Activated T-helper 1 cell treated with anti-CD3 and anti-CD28 coated beads, Interleukin-12 subunit alpha, Interleukin-12 subunit beta, Interleukin-2, Interleukin-4 antibody, amounts not matched to agents 30 ng/mL and 10 ng/mL and 1 ng/mL, durations not matched to agents 14 hours and 24 hours and 36 hours (primary cell): ENCODE measurements at places on chromosomes 7 and 10. TPM values are rescaled to one million over a fixed set of nuclear protein-coding genes. Genes with fewer than 3 reads are reported as not detected.

Gene VAX1
- total RNA-seq = not detected in 2 replicates

Gene MMP21
- not detected in 2 replicates for total RNA-seq

GRCh38 chr7:148031019-148031418 lies 559.5 kb upstream of the C7orf33 start:
- DNase-seq = no peak

DNA sequence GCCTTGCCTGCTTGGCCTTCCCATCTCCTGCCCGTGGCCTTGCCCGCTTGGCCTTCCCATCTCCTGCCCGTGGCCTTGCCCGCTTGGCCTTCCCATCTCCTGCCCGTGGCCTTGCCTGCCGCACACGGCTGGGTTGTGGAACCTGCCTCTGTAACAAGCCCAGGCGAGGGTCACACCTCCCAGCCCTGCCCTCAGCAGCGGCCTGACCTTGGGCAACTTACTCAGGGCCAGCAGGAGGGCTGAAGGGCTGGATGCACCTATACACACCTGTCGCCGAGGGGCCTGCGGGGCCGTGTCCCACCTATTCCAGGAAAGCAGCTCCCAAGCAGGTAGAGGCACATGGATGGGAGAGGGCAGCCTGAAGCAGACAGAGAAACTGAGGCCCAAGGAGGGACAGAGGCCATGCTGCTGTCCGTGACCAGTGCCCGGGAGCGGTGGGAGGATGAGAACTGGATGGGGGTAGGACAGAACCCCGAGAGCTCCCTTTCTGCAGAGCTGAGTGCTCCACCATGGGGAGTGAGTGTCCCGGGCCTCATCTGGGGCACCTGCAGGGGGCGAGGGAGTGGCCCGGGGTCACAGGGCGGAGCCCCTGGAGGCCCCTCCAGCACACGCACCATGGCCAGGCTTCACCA lies 277.6 kb downstream of the ELFN1 start:
- DNase-seq = no peak

DNA sequence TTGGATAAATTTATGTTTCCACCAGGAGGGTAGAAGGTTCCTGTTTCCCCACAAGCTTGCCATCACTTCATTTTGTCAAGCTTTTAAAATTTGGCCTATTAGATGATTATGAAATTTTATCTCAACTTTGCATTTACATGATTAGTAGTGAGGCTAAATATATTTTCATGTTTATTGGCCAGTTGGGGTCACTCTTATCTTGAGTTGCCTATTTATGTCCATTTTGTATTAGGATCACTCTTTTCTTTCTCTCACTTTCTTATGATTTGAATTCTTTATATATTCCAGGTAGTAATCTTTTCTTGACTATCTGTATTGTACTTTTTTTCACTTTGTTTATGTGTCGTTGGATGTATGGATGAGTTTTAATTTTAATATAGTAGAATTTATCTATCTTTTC lies 218.6 kb upstream of the SLC26A5 start:
- DNase-seq = no peak

GRCh38 chr7:75055830-75056772 lies 17.5 kb downstream of the RCC1L start:
- no peak for DNase-seq

GRCh38 chr10:29240986-29241660 lies 47.7 kb upstream of the LYZL1 start:
- no peak for DNase-seq

- DNase-seq = no peak
Observed at GRCh38 chr7:157625973-157626742, 289.4 kb downstream of the DNAJB6 start.

- DNase-seq = no peak
Observed at GRCh38 chr10:14742815-14743214, 31.9 kb downstream of the FAM107B start.

DNA sequence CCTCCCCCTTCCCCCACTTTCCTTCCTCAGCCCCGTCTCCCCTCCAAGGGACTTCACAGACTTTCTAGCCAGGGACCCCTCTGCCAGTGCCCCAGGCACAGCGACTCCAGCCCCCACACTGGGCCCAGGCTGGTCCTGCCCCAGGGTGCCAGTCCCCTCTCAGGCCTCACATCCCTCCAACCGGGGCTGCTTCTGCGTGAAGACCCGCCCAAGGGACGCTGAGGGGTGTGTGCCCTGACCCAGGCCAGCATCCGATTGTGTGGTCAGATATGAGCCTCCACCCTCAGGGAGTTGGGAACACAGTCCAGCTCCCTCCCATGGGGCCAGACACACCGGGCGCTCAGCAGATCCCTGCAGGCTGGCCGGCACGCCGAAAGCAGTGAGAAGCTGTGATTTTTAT lies 97.0 kb downstream of the MICALL2 start:
- DNase-seq = no peak

GRCh38 chr10:43573250-43574000 lies 991 bp downstream of the ZNF239 start:
- no peak for DNase-seq

Gene CBX3
- total RNA-seq = 284 and 298 TPM in 2 replicates

Gene AASS
- 1.0 TPM in 2 replicates for total RNA-seq

Gene CYP2W1
- total RNA-seq = not detected in 2 replicates

Gene PLCE1
- not detected in 2 replicates for total RNA-seq

- DNase-seq = no peak
Observed at GRCh38 chr7:7720193-7720592, 1.8 kb upstream of the RPA3 start.

GRCh38 chr7:92641921-92642511 lies 51.8 kb upstream of the FAM133B start:
- peak; percentile 64 for DNase-seq

Gene CALML3
- not detected in 2 replicates for total RNA-seq

Gene INTS1
- total RNA-seq = 94.3 and 97.9 TPM in 2 replicates

Gene JAZF1
- 6.2 and 9.8 TPM in 2 replicates for total RNA-seq
